Stimulated activated CD4-positive, alpha-beta T cell treated with anti-CD3 and anti-CD28 coated beads, Interleukin-4, amount 100 ng/mL, for 4 hours (primary cell): ENCODE measurements at places on chromosomes 1 and 21.
A peak's percentile ranks its signal among the peaks of the same experiment; 100 is the strongest.

DNA sequence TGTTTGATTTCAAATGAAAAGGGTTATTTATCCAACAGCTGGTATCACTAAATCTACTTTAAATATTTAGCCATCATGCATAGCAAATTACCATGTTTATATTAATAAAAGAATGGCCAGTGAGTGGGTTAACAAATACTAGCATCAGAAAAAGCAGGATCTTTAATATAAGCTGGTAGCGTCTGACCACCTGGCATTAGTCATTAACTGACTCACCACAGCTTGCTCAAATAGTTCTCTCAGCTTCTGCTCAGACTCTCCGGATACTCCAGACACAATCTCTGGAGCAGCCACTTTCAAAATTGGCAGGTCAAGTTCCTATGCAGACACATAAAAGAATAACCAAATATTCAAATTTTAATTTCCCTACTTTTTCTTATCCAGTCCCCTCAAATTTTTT, 29.6 kb downstream of the NVL start:
- DNase-seq, result no peak

GRCh38 chr21:45142469-45143308, 68.3 kb downstream of the ADARB1 start:
- no peak for DNase-seq

- DNase-seq, result no peak
These were observed 16.9 kb upstream of the RAB3B start for GRCh38 chr1:52007215-52008002.

DNA sequence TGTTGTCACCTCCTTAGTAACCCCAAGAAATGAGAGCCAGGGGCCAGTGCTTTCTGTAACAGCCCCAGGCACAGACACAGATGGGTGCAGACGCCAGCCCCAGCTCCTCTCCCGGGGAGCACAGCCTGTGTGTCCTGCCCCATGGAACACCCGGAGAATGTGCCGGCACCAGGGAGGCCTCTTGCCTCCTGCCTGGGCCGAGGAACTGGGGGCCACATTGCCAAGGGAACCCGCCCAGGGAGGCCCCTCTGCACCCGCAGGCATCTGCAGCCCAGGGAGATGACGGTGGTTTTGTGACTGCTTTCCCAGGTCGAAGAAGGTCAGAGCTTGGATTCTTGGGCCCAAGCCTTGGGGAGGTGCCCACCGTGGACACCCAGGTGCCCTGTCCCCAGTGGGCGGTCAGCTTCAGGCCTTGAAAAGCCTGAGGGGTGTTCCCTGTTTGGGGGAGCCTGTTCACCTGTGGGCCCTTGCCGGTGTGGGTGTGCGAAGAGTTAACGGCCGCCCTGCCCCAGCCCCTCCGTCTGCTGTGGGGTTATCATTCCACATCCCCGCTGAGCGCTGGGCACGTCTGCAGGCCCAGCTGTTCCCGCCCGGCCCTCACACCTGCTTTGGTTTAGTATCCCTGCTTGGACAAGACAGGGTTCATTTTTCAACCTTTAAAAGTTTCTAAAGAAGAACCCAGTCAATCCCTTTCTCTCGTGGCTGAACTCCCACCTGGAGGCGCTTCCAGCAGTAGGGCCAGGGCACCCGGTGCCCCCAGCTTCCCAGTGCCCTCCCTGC, 62.5 kb downstream of the MORN1 start:
- no peak for DNase-seq

DNA sequence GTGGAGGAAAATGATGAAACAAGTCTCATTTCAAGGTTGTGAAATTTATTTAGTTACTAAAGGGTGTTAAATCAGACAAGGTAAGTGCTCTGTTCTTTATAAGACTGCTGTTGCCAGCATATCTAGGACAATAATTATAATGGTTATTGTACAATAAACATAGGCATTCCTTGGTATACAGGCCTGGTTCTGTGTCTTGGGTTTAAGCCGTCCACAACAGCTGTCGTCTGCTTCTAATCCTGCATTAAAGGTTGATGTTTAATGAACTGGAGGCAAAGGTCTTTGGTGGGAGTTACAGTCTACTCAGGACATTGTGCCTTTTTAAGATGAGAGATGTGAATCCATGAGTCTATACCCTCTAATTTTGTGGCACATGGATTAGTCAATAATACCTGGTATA, 23.4 kb upstream of the FMO4 start:
- DNase-seq, result no peak

DNA sequence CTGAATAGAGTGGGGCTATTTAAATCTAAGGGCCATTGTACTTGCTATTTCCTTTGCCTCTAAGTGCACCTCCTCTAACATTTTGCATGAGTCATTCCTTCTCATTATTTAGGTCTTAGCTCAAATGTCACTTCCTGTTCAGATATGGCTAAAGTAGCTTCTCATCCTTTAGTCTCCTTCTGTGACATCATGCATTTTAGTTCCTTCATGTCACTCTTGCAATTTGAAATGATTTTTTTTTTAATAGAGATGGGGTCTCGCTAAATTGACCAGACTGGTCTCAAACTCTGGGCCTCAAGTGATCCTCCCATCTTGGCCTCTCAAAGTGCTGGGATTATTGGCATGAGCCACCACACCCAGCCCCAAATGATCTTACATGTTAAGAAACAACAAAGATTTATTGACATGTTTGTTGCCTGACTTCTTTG, 6.6 kb downstream of the TBX19 start:
- DNase-seq, result no peak

DNA sequence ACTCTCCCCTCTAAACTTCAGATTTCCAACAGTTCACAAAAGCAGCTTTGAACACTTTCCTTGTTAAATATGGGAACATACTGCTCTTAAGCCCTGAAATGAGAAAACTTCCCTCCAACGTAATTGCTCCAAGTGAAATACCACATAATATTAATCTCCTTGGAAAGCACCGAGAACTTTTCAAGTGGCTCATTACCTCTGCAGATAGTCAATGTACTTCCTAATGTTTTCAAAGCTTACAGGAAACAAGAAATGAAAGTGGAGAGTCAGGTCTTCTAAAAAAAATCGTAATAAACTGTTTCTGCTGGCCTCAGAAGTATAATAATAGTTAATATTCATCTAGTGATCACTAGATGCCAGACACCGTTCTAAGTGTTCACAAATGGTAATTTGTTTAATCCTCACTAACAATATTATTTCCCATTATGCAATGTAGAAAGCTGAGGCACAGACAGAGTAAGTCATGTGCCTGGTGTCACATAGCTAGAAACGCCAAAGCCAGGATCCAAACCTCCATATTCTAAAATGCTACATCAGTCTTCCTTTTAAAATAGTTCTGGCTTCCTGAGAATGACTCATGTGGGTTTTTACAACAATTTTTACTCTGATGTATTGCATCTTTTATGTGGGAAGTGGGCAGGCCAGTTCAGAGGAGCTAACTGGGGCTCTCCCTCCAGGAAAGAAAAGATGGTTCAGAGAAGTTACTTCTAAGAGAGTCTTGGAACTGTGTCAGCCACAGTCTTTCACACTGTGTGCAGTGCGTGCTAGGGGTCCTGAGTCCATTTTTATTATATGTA, 177.2 kb downstream of the PLPPR4 start:
- no peak for DNase-seq

DNA sequence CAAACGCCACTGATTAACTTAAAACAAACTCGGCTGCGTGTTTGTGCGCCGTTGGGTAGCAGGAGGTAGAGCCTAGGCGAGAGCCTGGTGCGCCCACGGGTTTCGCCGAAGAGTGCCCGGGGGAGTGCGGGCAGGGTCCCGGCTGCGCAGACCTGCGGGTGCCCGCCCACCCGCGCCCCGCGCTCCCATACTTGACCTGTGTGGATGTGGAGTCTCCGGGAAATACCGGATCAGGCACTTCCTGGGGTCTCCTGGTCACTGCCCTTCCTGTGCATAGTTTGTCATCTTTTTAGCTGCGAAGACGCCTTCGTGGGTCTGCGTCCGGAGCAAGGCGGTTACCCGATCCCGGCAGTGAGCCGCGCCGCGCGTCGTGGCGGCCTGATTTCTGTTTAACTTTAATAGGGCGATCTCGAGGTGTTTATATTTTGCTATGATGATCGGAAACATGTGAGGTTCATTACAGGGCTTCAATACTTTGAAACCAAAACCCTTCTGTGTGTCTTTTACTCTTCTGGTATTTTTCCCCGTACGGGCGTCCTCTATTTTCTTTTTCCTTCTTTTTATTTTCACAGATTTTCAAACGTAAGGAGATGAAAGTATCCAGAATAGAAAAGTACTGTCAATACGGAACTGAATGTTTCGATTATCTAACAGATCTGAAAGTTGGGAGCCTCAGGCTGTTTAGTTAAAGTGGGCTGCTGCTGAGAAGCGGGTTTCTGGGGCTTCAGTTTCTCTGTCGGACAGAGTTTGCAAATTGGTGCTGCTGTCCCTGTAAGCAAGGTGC, 15.2 kb downstream of the NR5A2 start:
- no peak for DNase-seq

- DNase-seq, result no peak
These were observed 84.8 kb upstream of the GNG4 start for GRCh38 chr1:235734335-235734734.

- DNase-seq, result no peak
These were observed 96.7 kb downstream of the GALNT2 start for GRCh38 chr1:230163719-230164118.

DNA sequence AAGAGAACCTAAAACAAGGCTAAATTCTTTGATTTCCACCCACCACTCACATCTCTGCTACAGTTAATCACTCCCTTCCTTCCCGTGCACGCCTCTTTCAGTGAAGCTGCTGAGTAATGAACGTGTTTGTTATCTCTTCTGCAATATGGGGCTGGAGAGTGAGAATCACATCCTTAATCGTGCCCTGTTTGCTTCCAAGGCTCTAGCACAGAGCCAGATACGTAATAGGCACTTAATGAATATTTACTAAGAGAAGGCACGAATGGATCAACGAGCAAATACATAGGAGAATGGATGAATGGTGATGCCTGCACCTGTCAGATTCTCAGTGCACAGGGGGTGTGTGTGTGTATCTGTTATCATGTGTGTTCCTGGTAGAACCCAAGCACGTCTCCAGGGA, 22.1 kb upstream of the FAM43B start:
- no peak for DNase-seq

DNA sequence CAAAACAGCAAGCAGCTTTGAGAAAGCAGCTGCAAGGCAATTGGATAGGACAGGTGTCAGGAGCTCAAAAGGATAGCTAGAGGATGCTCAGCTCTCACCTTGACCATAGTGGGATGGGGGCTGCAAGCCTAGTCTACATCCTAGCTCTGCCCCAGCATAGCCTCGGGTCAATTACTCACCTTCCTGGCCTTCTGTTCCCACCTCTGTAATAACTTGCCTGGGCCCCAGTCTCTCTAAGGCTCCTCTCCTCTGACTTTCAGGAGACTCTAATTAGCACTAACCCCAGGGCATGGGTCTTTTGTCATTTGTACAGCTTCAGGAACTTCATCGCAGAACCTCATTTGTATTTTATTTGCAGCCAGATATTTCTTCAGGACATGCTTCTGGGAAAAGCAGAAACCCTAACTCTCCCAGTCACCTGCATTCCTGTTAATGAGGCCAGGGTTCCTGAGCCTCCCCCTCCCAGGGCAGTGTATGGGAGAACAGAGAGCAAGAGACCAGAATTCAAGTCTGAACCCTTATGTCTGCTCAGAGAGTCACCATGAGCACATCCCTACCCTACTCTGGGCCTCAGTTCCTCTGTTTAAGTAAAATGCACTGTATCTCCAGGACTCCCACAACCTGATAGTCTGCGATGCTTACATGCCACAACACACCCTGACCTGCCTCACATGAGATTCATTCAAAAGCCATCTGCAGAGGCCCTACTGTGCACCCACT, 108.1 kb downstream of the MATN1 start:
- no peak for DNase-seq

DNA sequence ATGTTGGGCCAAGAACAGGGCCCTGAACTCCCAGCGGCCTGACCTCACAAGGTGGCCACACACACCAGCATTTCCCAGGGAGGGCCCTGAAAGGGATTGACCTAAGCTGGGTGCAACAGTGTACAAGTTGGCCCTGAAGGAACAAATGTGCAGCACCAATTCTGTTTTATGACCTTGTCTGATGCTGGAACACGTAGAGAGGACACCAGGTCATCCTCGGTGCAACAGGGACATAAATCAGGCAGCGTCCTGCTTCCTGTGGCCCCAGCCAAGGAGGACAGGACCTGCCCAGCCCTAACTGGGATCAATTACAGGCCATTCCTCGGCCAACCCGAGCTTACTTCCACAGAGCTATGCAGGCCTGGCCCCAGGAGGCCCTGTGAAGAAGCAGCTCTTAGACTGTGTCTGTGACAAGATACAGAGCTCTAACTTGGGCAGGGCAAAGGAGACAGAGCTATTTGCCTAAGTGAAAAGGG, 12.8 kb upstream of the PHC2 start:
- DNase-seq, result no peak

- peak; percentile 68 for DNase-seq
These were observed 22.9 kb upstream of the FAM20B start for GRCh38 chr1:179002552-179003345.

DNA sequence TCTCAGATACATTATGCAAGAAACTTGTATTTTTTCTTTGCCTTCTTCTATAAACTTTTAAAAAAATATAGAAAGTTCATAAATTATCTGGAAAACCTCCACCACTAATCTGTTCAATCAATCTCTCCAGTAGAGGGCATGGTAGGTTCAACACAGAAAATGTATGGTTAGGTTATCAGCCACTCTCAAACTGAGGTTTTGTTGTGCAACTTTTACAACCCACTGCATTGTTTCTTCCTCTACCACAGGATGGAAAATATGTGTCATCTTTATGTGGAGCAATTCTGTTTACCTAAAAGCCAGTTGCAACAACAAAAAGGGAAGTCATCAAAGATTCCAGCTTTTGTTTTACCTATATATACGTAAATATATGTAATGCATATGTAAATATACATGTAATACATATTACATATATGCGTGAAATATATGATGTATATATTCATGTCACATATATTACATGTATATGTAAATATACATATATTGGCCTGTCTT, 3.0 kb upstream of the RGS2 start:
- DNase-seq, result no peak

GRCh38 chr1:160925652-160926244, 28.9 kb downstream of the ITLN2 start:
- no peak for DNase-seq

DNA sequence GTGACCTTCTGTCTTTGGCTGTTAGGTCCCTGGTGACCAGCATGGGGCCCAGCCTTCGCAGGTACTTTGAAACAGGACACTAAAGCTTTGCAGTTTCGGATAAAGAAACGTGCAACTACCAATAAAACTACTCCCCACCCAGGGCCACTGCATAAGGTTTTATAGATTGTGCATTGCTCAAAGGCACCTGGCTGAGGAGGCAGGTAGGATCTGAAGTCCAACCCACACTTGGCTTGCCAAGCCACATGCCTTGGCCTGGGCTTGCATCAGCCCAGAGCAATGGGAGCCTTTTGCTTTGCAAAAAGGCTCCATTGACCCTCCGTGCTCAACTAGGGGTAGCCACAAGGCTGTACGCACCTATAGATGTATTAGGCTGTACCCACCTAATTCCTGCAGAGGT, 84.4 kb upstream of the SYT6 start:
- DNase-seq, result no peak
